ENCODE measurements at places on chromosomes 13 and 19.

DNA sequence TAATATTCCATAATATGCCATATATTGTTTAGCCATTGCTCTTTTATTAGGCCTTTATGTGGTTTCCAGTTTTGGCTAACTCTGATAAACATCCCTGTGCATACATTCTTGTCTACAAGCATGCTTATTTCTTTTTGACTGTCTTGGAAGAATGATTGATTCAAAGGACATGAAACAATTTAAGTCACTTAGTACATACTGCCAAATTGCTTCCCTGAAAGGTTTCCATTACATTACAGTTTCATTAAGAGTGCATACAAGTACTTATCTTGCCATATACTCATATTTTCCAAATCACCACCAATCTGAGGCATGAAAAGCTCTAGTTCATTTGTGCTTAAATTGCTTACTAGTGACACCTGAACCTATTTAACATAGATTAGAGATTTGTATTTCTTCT is 113.9 kb downstream of the OXGR1 start:
- no peak for DNase-seq

GRCh38 chr13:75705908-75706307 is 69.8 kb downstream of the LMO7 start:
- DNase-seq = no peak

DNA sequence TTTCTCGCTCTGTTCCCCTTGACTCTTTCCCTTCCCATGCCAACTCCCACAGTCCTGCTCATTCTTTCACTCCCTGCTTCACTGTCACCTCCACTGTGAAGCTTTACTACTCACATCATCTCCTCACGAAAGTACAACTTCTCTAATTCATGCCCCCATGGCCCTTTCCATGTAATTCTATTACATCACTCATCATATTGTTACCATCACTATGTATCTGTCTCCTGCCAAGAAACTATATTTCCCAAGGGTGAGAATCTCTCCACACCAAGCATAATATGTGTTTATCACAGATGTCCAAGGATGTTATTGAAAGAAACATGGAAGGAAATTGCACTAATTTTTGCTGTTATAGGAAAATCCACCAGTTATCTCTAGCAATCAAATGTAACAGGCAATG is 37.2 kb upstream of the LRCH1 start:
- no peak for DNase-seq

- DNase-seq = no peak
Observed at GRCh38 chr13:43132257-43132656, 108.9 kb downstream of the DNAJC15 start.

GRCh38 chr13:113805431-113806103 is 46.5 kb downstream of the TMEM255B start:
- DNase-seq = no peak

GRCh38 chr13:108305655-108306054 is 36.1 kb downstream of the TNFSF13B start:
- no peak for DNase-seq

DNA sequence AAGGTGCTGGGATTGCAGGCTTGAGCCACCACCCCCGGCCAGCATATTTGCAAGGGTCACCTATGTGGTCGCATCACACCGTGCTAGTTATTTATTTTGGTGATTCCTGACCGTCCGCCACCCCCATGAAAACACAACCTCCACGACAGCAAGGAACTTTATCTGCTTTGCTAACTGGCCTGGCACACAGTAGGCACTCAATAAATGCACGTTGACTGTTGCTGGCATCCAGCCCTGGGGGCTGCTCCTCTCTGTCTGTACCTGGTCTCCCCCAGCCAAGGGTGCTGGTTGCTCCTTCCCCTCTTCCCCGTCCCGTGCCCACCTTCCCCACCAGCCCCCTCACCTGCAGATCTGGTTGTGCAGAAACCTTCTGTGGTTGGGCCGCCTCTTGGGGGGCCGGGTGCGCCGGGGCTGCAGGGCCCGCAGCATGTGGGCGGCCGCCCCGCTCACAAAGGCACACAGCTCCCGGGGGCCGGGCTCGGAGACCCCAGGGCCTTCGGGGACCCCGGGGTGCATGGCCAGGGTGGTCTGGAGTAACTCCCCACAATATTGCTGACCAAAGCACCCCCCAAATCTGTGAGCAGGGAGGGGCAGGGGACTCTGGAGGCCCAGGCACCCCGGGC is 401 bp downstream of the C19orf85 start:
- no peak for DNase-seq

DNA sequence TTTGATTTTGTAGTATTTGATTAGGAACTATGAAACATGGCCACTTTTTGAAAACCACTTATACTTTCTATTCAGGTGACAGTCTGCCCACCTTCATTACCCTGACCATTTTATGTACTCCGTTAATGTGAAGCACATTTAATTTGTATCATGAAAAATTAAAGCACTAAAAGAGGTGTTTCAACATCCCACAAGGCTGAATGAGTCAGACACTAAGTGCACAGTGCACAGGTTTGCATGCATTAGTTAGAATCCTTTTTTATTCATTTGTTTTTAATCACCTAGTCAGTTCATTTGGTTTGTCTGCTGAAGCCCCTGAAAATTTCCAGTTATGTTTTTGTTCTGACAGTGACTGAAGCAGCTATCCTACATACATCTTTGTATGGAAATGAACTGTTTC is 271.0 kb downstream of the SLITRK5 start:
- DNase-seq = no peak

GRCh38 chr13:65856431-65856830 is 1373.7 kb downstream of the PCDH9 start:
- no peak for DNase-seq
